ENCODE measurements at places on chromosomes 2 and 18.

DNA sequence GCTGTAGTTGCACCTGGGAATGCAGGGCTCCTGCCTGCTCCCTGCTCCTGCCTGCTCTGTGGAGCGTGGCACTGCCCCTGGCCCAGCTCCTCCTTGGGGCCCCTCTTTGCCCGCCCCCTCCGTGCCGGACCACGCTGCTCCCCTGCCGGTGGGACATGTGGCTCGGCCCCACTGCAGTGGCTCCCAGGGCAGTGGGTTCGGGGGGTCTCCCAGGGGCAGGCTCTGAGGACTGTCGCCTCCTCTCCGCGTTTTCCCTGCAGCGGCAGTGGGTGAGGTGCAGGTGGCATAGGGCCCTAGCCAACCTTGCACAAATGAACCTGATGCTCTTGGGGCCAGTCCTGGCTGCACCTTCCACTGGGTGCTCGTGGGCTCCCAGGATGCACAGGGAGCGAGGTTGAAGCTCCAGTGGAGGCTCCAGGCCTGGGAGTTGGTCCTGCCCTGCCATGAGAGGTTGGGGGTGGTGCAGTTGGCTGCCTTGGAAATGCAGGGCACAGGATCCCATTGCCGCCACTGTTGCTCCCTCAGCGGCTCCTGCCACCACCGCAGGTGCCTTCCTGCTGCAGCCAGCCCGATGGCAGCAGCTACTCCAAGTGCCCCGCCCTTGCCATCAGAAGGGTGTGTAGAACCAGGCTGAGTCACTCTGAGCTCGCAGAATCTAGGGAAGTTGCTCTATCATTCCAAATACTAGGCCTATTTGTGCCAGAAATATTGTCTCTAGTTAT is 313.1 kb upstream of the SYT4 start:
- DNase-seq: no peak

- DNase-seq: no peak
Measured at GRCh38 chr2:163302141-163302540, 433.7 kb downstream of the FIGN start.

DNA sequence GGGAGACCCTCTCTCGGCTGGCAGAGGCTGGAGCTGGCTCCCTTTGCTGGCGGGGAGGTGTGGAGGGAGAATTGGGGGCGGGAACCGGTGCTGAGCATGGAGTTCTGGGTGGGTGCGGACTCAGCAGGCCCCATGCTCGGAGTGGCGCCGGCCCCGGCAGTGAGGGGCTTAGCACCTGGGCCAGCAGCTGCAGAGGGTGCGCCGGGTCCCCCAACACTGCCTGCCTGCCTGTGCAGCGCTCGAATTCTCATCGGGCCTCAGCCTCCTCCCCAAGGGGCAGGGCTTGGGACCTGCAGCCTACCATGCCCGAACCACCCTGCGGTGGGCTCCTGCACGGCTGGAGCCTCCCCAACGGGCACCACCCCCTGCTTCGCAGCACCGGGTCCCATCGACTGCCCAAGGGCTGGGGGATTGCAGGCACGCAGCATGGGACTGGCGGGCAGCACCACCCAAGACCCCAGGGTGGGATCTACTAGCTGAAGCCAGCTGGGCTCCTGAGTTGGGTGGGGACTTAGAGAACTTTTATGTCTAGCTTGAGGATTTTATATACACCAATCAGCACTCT is 129.8 kb downstream of the LRRC30 start:
- DNase-seq: no peak

GRCh38 chr2:201532686-201533304 is 81.3 kb downstream of the STRADB start:
- DNase-seq: no peak
